Ureter (tissue), 1 donor: ENCODE measurements at places on chromosomes 2 and 18.

GRCh38 chr2:64447317-64448040 is 6.5 kb upstream of the LGALSL start:
- no peak for DNase-seq

DNA sequence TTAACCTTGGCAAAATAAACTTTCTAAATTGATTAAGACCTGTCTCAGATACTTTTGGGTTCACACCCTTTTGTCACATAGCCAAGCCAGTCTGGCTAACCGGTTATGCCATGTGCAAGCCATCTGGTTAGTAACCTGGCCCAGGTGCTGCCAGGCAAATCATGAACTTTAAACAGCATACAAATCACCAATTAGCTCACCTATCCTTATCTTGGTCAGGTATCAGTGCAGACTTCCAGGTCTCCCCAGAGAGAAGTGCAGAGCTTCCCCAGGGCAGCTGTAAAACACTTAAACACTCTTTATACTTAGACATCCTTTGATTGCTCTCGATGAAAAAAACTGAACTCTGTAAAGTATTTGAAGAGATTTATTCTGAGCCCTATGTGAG is 14.9 kb upstream of the MC5R start:
- DNase-seq: peak; percentile 74

- no peak for DNase-seq
Measured at GRCh38 chr2:123999681-124000080, 25.4 kb upstream of the CNTNAP5 start.

- no peak for DNase-seq
Measured at GRCh38 chr2:75035444-75036353, 77.3 kb downstream of the POLE4 start.

DNA sequence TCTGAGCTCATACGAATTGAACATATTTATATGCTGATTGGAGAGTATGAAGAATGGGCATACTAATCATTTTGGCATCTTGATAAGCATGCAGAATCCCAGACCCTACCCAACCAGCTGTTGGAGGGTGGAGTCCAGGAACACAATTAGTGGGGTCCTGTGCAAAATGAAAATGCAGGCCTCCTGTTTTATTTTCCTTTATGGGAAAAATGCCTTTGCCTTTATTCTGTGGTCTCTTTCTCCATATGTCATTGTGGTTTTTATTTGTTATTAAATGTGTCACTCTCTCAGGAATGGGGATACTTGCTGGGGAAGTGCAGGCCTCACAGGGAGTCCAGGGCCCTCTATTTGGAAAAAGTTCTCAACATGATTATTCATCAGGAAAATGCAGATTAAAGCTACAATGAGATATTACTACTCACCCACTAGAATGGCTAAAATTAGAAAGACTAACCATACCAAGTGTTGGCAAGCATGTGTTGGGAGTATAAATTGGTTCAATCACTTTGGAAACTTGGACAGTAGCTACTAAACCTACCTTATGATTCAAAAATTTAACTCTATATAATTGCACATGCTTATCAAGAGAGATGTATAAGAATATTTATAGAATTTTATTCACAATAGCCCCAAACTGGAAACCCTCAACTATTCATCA is 223.1 kb upstream of the FBXO11 start:
- no peak for DNase-seq

DNA sequence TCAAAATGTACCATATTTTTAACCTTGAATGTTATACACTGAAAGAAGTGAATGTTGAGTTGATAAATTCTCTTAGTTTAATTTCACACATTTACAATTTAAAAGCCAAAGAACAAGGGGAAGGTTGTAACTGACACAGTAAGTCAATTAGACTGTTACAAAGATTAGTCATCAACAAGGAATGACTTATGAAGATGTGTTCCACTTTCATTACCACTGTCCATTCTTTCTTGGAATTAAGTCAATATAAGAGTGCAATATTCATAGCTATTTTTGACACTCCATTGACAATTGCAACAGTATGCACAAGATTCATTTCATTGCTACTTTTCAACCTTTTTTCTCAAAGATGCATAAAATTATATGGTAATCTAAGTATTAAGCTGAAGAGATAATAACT is 291.3 kb downstream of the RIT2 start:
- DNase-seq: no peak

GRCh38 chr2:188529710-188530109 is 238.0 kb downstream of the GULP1 start:
- no peak for DNase-seq

DNA sequence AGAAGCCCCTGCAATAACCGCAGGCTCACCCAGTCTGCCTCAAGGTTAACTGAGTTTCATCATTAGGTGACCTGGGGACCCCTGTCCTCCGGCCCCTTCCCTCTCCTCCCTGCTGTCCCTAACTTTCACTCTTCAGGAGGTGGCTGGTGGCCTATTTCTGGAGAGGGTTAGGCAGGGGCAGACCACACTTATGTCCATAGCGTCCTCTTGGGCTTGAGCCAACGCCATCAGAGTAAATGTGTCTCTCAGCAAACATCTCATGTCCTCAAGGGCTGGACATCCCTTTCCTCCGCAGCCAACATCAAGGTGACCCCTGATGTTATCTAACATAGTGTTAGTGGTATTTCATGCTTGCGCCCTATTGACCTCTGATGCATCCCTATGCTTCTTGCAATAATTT is 114.8 kb downstream of the BCL11A start:
- DNase-seq: no peak

DNA sequence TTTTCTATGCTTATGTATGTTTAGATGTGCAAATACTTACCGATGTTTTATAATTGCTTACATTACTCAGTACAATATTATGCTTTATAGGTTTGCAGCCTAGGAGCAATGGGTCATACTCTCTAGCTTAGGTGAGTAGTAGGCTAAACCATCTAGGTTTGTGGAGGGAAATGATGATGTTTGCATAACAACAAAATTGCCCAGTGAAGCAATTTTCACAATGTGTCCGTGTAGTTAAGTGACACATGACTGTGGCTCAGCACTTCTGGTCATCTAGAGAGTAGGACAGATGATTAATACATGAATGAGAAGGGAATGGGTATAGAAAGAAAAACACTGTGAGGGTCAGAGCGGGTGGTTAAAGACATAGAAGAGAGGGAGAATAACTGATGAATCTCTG is 2116.2 kb upstream of the PIK3C3 start:
- DNase-seq: no peak

- no peak for DNase-seq
Measured at GRCh38 chr18:36329684-36330434, 32.3 kb downstream of the FHOD3 start.

- no peak for DNase-seq
Measured at GRCh38 chr2:192328297-192328696, 133.6 kb upstream of the TMEFF2 start.
